ENCODE measurements at places on chromosomes 1 and 21.

GRCh38 chr1:42008264-42008663 lies 89.5 kb upstream of the HIVEP3 start:
- DNase-seq, result no peak

- no peak for DNase-seq
Observed at GRCh38 chr21:34890724-34891612, 158.1 kb downstream of the RUNX1 start.

- DNase-seq, result peak; percentile 54
Observed at GRCh38 chr1:159900086-159900680, at the start of gene CFAP45. TSS of gene CFAP45 (minus strand) at chr1:159900165. CDS start at chr1:159900098, 67 bp downstream.

DNA sequence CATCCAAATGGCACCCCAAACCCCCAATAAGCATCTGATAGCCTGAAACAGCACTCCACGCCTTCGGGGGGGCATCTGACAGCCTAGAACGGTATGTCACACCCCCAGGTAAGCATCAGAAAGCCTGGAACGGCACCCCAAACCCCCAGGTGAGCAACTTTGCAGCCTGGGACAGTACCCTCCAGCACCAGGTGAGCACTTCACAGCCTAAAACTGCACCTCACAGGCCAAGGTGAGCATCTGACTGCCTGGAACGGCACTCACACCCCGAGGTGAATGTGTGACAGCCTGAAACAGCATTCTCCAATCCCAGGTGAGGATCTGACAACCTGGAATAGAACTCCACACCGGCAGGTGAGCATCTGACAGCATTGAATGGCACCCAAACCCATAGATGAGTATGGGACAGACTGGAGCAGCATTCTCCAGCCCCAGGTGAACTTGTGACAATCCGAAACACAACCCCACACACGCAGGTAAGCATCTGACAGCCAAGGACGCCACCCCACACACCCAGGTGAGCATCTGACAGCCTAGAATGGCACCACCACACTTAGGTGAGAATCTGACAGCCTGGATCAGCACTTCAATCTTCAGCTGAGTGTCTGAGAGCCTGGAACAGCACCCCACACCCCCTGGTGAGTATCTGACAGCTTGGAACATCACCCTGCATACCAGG lies 18.3 kb upstream of the MMEL1 start:
- no peak for DNase-seq

DNA sequence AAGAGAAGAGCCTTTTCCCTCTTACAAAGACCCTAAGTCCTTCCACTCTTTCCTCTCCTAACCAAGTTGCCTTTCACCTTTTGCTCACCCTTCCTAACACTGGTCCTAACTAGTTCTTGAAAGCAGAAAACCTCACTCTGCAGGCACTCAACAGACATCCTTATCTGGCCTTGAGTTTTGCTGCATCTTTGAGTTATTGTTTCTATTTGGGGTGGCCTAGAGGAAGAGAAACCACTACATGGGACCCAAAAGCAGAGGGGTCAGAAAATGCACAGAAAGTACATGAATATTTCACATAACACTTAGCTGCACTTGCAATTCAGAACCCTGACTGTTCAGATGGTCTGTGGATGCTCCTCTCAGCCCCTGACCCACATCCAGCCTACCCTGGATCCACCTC lies 178.3 kb upstream of the SYT6 start:
- DNase-seq, result no peak

Measured in hindlimb muscle (tissue), 1 donor.